HEK293T (cell line): ENCODE measurements at places on chromosomes 12 and 14.

GRCh38 chr12:82650627-82651337, 35.9 kb upstream of the TMTC2 start:
- DNase-seq = peak; percentile 11

DNA sequence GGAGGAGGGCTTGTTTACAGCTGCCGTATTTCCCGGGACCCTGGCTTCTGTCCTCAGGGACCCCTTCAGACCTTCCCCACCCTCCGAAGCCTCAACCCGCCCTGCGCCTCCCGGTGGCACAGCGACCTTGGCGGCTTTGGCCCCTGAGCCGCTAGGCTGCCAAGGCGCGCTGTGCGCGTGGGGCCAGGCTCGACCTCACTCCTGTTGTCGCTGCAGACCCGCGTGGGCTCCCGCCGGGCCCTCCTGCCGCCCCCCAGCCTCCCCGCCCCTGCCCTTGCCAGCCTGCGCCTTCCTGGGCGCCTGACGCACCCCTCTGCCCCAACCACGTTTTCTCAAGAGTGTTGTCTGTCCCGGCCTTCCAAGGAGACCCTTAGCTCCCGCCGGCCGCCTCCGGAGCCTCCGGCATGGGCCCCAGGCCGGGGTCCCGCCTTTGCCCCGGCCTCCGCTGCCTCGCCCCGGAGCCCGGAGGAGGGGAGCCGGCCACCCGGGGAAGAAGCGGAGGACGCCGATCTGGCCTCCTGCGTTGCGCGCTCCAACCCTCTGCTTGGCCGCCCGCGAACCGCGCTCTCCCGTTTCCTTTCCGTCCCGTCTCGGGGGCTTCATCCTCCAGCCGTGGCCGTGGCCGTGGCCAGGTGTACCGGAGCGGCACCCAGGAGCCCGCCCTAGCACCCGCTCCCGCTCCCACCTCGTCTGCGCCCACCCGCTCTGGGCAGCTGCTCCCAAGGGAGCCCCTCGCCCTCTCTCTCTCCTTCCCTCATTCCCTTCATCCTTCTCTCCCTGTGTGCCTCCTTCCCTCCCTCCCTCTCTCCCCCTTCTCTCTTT, 19.9 kb downstream of the PPP2R5C start:
- DNase-seq = no peak

DNA sequence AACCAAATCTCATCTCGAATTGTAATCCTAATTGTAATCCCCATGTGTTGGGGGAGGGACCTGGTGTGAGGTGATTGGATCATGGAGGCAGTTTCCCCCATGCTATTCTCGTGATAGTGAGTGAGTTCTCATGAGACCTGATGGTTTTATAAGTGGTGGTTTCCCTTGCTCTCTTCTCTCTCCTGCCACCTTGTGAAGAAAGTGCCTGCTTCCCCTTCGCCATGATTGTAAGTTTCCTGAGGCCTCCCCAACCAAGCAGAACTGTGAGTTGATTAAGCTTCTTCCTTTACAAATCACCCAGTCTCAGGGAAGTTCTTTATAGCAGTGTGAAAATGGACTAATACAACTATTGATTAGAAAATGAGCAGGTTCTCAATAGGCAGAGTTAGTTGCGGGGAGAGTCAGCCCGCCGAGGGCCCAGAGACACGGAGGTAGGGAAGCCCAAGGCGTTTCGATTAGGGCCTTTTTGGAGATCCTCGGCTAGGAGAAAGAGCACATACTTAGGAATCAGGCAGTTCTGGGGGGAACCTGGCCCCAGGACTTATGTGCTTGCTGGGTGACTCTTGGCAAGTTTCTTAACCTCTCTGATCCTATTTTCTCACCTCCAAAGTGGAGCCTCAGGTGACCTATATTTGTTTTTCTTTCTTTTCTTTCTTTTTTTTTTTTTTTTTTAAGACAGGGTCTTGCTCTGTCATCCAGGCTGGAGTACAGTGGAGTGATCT, 65.7 kb downstream of the MVK start:
- no peak for DNase-seq

GRCh38 chr14:77618381-77618970, 2.0 kb upstream of the SPTLC2 start:
- DNase-seq = no peak

DNA sequence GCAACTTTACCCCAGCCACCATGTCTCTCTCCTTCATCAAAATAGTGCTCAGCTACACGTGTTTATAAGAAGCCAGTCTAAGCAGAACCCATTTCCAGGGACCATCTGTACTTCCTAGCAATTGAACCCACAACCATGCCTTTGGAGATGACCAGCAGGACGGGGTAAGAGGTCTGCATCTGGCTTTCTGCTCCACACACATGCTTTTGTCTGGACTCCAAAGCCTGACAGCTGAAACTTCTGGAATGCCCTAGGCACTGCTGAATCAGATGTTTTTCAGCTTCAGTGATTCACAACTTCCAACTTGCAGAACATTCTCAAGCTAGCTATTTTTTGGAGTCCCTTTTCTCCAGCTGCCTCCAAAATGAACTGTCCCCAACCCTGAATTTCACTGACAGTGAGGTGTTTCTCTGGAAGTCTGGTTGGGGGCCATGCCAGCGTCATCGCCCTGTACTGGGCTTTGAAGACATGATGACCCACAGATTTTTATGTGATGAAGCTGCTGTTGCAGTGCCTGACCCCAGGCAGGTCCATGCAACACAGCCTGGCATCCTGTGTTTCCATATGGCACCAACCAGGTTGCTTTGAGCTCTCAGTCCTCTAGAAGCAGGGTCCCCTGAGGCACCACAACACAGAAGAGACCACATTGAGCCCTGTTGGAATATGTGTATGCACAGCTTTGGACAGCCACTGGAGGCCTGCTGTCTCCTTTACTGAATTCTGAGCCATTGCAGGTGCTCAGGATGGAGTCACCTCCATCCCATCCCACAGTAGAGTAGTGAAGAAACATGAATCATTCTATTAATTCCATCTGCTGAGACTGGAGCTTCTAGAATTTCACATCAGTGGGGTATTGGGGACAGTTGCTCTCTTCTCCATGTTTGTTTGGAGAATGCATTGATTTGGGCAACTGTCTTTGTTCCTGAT, 80.2 kb downstream of the NUAK1 start:
- no peak for DNase-seq

DNA sequence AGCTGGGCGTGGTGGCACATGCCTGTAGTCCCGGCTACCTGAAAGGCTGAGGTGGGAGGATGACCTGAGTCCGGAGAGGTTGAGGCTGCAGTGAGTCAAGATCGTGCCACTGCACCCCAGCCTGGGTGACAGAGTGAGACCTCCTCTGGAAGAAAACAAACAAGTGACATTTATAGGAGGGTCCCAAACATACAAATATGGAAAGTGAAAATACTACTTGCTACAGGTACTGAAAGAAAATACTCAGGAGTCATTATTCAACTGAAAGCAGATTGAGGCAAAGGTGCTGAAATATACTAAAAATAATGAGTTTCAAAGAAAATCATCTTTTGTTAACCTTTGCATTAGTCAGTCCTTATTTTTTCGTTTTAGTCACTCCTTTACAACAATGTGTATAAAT, 53.5 kb downstream of the ETV6 start:
- no peak for DNase-seq

- DNase-seq = no peak
These were observed 25.7 kb upstream of the CERS5 start for GRCh38 chr12:50192908-50193307.

- no peak for DNase-seq
These were observed 50.9 kb downstream of the RIN3 start for GRCh38 chr14:92564344-92565039.

DNA sequence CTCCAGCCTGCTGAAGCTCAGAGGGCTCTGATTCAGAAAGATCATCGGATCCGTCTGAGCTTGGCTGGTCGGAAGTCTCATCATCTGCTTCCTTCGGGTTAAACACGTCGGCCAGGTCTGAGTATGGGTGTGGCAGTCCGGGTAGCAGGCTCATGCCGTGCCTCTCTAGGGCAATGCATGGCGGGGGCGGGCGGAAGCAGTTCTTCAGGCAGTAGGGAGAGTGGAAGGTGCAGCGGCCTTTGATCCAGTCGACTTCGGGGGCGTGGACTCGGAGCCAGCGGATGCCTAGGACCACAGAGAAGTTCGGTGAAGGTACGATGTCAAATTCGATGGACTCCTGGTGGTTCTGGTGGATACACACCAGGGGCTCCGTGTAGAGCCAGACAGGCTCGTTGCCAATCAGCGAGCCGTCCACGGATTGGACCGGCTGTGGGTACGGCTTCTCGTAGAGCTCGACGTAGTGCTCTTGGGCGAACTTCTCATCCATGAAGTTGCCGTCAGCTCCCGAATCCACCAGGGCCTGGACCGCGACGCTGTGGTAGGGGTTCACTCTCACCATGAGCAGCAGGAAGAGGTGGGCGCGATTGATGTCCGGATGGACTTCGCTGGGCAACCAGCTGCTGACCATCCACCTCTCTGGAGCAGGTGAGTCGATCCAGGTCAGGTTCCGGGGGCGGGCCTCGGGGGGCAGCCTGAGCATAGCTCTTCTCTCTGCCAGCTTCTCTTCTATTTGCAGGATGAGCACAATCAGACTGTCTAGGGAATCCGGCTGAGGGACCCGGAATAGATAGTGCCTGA, 20.3 kb downstream of the RTL1 start:
- no peak for DNase-seq

DNA sequence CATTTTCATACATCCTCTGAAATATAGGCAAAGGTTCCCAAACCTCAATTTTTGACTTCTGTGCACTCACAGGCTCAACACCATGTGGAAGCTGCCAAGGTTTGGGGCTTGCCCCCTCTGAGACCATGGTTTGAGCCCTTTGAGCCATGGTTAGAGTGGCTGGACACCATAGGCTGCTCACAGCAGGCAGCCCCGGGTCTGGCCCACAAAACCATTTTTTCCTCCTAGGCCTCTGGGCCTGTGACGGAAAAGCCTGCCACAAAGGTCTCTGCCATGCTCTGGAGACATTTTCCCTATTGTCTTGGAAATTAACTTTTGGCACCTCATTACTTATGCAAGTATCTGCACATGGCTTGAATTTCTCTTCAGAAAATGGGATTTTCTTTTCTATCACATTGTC, 1113.2 kb upstream of the ATXN7L3B start:
- DNase-seq = no peak

- DNase-seq = no peak
These were observed 64.8 kb upstream of the TMEM260 start for GRCh38 chr14:56514663-56515371.

DNA sequence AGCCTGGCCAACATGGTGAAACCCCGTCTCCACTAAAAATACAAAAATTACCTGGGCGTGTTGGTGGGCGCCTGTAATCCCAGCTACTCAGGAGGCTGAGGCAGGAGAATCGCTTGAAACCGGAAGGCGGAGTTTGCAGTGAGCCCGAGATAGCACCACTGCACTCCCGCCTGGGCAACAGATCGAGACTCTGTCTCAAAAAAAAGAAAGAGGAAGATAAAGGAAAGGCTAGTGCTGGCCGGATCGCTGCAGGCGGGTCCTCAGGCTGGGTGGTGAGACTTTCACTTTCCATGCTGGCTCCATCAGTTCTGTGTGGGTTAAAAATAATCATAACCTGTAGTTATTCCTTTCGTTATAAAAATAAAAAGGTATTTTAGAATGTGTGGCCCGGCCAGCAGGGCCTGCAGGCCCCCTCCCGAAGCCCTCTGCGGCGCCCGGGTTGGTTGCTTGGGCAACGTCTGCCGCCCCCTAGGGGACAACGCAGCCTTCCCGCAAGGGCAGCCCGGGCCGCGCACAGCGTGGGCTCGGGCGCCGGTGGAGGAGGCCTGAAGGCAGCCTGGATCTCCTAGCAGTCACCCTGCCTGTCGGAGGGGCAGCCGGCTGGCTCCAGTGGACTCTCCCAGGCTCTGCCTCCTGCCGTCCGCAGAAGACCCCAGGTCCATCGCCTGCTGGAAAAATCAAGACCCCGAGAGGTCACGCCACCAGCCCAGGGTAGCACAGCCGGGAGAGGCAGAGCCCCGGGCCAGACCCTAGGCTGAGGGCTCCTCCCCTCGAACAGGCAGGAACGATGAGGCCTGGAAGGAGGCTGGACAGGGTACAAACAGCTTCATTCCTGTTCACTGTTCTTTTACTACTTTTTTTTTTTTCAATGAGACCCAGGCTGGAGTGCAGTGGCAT, 5.0 kb upstream of the SLC25A47 start:
- peak; percentile 89 for DNase-seq

DNA sequence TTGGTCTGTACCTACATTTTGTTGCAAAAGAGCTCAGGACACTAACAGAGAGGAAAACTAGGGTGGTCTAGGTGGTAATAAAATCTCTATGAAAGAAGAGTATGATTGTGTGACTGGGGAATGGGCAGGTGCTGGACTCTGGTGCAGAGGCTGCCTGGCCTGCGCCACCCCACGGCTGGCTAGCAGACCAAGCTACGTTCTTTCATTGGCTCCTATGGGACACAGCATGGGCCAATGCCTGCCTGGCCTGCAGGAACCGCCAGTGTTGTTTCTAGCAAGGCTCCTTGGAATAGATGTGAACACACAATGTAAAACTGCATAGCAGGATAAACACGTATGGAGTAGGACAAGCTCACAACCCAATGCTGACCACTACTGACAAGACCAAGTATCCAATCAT, 51.7 kb upstream of the CORO1C start:
- no peak for DNase-seq

GRCh38 chr14:20438664-20439063, 2.7 kb upstream of the KLHL33 start:
- DNase-seq = no peak

GRCh38 chr14:22887990-22888378, 5.0 kb downstream of the REM2 start:
- no peak for DNase-seq

DNA sequence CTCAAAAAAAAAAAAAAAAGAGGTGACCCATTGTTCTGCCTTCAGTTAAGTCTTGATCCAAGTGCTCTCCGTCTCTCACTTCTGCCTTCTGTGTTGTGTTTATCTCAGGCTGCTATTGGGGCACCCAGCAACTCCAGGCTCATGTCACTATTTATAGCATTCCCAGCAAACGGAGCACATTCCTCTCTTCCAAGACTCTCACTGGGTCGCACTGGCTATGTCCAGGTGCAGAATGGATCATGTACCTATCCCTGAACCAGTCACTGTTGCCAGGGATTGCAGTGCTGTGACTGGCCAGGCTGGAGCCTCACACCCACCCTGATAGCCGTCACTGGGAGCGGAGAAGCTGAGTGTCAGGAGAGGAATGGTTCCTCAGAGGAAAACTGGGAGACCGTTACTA, 31.2 kb downstream of the RHOF start:
- no peak for DNase-seq

DNA sequence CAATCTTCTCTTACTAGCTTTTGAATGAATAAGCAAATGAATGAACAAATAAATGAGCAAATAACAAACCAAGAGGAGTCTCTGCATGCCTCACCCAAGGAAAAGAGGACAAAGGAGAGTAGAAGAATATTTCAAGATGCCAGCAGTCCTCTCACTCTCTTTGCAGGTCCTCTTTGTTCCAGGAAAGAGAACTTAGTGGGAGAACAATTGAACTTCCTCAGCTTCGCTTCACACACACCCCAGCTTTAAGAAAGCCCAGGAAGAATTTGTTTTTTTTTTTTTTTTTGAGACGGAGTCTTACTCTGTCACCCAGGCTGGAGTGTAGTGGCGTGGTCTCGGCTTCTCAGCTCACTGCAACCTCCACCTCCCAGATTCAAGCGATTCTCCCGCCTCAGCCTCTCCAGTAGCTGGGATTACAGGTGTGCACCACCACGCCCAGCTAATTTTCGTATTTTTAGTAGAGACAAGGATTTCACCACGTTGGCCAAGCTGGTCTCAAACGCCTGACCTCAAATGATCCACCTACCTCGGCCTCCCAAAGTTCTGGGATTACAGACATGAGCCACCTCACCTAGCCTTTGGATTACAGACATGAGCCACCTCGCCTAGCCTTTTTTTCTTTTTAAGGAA, 20.4 kb downstream of the KRT18 start:
- no peak for DNase-seq
